ENCODE measurements at places on chromosomes 13 and 19.

DNA sequence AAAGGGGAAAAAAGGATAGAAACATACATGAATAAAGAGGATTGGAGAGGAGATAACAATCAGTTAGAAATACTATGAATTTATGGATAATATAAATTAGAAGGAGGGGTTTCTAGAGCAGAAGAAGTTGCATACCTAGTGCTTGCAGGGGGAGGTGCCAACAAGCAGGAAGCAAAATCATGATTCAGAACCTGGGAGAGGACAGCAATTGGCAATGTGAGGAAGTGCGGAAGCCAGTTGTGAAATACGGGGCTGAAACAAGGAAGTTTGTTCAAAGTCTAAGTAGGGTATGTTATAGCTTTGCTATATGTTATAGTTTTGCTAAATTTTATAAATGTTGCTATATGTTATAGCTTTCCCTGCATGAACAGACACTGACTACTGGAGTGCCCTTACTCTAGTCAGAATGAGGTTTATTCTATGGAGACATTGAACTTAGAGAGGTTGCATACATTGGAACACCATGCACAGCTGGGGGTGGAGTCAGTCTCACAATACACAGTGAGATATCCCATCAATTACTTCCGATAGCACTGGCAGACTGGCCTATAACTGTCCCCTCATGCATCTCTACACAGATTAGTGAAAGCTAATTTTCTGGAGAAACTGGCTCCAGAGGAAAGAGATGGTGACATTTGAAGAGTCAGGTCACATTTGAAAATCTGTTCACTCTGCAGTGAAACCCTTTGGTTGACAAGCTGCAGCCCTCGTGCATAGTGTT lies 92.1 kb downstream of the GPC6 start:
- DNase-seq: peak; percentile 25

DNA sequence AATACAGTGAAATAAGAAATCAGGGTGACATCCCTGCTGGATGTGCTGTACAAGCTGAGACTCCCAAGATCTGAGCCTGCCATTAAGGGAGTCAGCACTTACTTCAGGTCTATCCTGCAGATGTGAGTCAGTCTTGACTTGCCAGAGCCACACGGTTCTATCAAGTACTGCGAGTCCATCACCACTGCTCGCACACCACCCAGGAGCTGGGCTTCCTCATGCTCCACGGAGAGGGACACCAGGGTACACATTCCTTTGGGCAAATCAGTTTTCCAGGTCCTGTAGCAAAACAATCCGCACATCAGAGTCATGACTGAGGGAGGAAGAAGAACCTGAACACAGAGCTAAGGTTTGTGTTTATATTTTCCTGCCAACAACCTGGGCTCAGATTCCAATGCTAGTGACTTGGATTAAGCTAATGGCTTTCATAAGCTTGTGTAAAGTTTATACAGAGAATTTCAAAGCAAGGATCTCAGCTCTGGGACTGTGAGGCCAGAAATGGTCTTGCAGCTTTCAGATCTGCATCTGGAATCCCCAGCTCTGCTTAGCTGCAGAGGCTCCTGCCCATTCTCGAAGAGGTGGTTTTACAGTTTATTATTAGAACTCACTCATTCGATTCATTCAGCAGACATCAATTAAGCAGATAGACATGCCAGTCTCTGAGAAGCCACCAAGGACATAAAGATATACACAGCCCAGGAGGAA lies 90.6 kb downstream of the KL start:
- no peak for DNase-seq

DNA sequence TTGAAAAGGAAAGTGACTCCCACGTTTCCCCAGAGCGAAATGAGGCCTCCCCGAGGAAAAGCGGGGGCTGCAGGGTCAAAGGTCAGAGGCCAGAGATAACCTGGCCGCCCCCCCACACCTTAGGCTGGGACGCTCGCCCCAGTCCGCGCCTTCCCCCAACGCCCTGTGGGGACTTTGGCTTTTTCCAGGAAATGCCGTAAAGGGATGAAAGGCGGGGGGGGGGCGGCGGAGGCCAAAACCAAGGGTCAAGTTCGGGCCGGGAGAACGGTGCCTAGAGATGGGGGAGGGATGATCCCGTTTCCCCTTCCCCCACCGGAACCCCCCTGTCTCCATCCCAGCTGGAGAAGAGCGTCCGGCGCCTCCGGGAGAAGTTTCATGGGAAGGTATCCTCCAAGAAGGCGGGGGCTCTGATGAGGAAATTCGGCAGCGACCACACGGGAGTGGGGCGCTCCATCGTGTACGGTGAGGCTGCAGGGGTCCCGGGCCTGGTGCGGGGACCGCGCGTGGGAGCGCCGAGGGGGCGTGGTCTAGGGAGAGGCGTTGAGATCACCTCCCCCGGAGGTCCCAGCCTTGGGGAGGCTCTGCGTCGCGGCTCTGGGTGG lies 575 bp downstream of the SHFL start:
- DNase-seq: no peak

- DNase-seq: no peak
Observed at GRCh38 chr13:42101821-42102585, 53.6 kb downstream of the DGKH start.

DNA sequence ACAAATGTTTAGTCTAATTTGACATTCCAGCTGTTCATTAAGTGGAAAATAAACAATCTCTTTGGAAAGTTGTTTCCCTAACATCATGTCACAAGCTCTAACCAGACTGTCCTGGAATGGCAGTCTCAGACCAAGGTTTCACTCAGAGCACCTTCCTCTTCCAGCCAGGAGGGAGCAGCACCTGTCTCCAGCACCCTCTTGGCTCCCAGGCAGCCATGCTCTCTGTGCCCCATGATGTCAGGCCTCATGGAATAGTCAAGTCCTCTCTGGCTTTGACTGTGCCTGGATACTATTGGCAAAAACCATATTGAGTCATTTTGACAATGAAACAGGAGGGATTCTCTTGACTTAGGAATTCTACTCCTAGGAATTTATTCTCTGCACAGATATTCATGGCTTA lies 171.4 kb downstream of the OXGR1 start:
- peak; percentile 25 for DNase-seq

GRCh38 chr13:33828431-33829129 lies 10.6 kb downstream of the RFC3 start:
- DNase-seq: no peak

- DNase-seq: peak; percentile 60
Observed at GRCh38 chr19:57708641-57709361, at the start of gene ZNF154. Gene ZNF154 (minus strand): TSS chr19:57709204. CDS start chr19:57708971, 233 bp downstream.

DNA sequence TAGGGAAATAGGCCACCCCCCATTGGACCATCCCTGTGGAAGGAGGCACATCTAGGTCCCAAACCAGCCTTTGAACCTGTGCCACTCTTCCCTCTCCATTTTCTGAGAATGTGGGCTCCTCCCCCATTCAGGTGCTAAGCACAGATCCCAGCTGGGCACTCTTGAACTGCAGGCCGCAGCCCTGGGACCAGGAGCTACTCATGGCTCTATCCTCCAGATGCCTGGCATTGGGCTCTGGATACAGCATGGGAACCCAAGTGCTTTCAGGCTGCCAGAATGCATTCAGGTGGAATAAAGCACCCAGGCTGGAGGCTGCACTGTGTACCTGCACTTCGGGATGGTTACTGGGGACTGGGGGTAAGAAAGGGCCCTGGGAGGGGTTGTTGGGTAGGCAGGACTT lies 1372.3 kb upstream of the SPRY2 start:
- DNase-seq: no peak

DNA sequence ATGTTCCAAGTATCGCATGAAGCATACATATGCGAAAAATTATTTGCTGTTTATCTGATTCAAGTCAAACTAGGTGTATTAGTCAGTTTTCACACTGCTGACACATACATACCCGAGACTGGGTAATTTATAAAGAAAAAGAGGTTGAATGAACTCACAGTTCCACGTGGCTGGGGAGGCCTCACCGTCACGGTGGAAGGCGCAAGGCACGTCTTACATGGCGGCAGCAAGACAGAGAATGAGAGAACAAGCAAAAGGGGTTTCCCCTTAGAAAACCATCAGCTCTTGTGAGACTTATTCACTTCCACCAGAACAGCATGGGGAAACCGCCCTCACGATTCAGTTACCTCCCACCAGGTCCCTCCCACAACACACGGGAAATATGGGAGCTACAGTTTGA lies 13.0 kb upstream of the PROZ start:
- DNase-seq: no peak

DNA sequence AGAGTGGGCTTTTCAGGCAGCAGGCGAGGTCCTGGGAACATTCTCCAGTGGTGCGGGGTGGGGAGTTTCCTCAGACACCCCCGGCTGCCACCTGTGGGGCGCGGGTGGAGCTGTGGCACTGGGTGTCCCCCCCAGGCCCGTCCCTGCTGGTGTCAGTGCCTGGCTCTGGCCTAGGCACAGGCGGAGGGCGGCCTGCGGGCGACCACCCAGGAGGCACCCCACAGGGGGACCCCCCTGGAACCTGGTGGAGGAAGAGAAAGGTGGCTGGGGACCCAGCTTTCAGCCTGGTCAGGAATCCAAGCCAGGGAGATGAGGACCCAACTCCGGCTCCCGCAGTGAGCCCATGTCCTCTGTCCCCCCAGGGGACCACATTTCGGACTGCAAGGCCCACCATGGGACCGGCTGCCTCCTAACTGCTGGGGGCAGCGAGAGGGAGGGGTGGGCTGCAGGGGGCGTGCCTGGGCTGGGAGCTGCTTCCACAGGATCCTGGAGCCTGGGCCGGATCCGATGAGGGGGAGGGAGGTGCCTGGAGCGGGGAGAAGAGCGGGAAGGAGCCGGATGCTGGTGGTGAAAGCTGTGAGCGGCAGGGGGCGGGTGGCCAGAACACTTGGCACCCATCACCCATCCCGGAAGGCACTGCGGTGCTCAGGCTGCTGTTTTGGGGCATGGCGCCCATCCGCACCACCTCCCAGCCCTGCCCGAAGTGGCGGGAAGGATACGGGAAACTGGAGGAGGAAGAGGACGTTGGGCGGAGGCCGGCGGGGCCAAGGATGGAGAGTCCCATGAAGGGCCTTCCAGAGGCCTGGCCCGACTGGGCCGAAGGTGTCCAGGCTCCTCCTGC lies 5.5 kb upstream of the CTXN1 start:
- DNase-seq: no peak

- DNase-seq: no peak
Observed at GRCh38 chr13:36432106-36432544, at the start of gene CCNA1. Gene CCNA1 (plus strand): TSS chr13:36432495. CDS start chr13:36433057, 562 bp downstream.

GRCh38 chr19:2261438-2262172 lies 5.4 kb upstream of the JSRP1 start:
- DNase-seq: no peak

GRCh38 chr13:71659404-71659803 lies 207.6 kb downstream of the DACH1 start:
- no peak for DNase-seq

DNA sequence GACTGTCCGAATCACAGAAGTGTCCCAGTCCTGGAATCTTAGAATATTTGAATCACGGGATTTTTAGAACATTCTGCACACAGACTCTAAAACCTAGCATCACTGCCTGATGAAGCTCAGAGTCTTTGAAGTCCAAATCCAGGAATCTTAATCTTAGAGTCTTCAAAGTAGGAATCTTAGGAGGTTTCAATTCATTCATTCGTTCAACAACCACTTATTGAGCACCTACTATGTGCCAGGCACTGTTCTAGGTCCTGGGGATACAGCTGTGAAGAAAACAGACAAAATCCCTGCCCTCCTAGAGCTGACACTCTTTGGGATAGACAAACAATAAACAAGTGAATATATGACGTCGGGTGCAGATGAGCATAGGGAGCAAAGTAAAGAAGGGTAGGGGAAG lies 1.7 kb downstream of the RTN2 start:
- DNase-seq: no peak

DNA sequence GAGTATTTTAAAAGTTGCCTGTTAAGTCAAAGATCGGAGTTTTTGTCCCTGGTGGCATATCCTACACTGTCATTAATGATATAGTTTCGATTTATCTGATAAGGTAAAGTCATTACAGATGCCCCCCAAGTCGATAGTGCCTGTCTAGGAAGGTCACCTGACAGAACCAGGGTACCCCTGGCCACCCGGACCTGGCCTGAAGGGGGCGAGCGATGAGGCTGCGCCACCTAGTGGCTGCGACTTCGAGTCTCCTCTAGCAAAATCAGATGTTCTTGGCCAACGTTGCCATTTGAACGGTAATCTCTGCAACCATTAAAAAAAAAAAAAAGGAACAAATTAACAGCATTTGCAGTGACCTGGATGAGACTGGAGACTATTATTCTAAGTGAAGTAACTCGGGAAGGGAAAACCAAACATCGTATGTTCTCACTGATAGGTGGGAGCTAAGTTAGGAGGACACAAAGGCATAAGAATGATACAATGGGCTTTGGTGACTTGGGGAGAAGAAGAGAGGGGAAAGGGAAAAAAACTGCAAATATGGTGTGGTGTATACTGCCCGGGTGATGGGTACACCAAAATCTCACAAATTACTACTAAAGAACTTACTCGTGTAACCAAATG lies 565.1 kb downstream of the LIG4 start:
- peak; percentile 29 for DNase-seq

DNA sequence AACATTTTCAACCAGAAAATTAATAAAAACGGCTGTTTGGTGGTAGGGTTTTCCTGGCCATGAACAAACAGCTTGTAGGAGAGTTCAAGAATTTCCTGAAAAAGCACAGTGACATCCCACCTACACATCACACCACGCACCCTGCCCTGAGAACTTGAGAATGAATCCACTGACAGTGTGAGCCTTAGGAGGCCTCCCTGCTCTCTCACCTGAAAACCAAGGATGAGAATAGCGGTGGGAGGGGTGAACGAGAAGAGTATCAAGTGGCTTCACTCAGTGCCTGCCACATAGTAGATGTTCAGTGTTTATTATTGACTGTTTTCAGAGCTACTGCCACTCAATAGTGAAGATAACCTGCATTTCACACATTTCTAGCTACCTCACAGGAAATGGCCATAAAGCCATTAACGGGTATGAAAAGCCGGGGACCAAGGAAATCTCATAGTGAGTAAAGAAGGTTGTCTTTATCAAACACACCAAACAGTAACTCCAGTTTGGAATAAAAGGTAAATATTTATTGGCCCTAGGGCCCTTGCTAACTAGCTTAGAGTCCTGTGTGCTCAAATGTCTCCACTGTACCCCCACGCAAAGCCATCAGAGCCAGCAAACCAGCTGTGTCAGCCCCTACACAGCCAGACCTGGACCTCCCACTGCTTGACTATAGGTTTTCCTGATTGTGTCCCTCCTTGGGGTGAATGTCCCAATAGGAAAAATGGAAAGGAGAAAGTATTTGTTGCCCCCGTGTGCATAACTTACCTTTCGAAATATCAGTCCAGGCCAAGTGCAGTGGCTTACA lies 40.6 kb downstream of the TPT1 start:
- no peak for DNase-seq

DNA sequence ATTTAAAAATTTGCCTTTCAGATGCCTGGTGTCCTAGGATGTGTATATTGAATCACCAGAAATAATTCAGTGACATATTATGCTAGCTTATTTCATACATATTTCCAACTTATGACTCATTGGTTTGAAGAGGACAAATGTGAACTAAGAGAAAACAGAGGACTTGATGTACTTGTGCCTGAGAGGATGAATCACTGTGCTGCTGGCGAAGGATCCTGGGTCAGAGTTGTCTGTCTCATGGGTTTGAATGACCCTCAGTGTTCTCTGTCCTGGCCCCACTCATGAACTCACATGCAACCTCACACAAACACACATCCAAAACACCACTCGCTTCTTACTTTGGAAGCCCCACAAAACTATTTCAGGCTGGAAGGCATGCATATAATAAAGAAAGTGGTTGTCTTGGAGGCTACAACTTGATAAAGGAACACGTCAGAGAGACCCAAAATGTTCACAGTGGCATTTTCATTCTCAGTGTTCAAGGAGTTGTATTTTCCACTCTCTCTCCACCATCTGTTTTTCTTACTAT lies 129.0 kb upstream of the SPRY2 start:
- DNase-seq: peak; percentile 68

Data from fibroblast of upper back skin (primary cell).